ENCODE measurements at places on chromosomes 11 and 22. TPM values are rescaled to one million over a fixed set of nuclear protein-coding genes. Genes with fewer than 3 reads are reported as not detected.

Gene RAPSN
- total RNA-seq, result 0.32 TPM

Gene RHOD
- total RNA-seq, result 31.4 TPM

Gene SLC22A6
- not detected for total RNA-seq

Gene GAB4
- not detected for total RNA-seq

Gene GPHA2
- total RNA-seq, result not detected

Gene GRM5
- total RNA-seq, result not detected

Gene PNPLA3
- total RNA-seq, result 0.81 TPM

Gene TREH
- not detected for total RNA-seq

Gene LMO2
- total RNA-seq, result 0.68 TPM

Gene NXPE4
- not detected for total RNA-seq

Gene USP2
- total RNA-seq, result 1.3 TPM

Gene SLC22A12
- total RNA-seq, result not detected

Gene SCUBE2
- 0.44 TPM for total RNA-seq

Gene APOBEC3A
- total RNA-seq, result not detected

Gene ROM1
- total RNA-seq, result 3.6 TPM

Gene SCT
- not detected for total RNA-seq

Gene MMP27
- total RNA-seq, result not detected

Gene MAPK12
- 26.6 TPM for total RNA-seq

Gene SPDYC
- not detected for total RNA-seq

Gene CDON
- 1.6 TPM for total RNA-seq

Gene OR10A2
- not detected for total RNA-seq

Gene GPR83
- 0.08 TPM for total RNA-seq

Gene GALNT18
- total RNA-seq, result 34.2 TPM

Gene IGLL5
- total RNA-seq, result not detected

Gene ARRB1
- total RNA-seq, result 16.2 TPM

Gene MS4A15
- not detected for total RNA-seq

Gene SEZ6L
- not detected for total RNA-seq

Gene KRTAP5-2
- total RNA-seq, result not detected

Gene PIK3IP1
- 0.47 TPM for total RNA-seq

Gene KREMEN1
- total RNA-seq, result 5.5 TPM

Gene C11orf87
- total RNA-seq, result not detected

Gene SPI1
- total RNA-seq, result not detected

Gene C1QTNF5
- 0.08 TPM for total RNA-seq

Gene TSPAN18
- 3.5 TPM for total RNA-seq

Gene OR51I2
- not detected for total RNA-seq

Gene PES1
- 108 TPM for total RNA-seq

Gene PATE1
- not detected for total RNA-seq

Gene RPS19BP1
- total RNA-seq, result 82.4 TPM

Gene RIMBP3C
- total RNA-seq, result 0.28 TPM

All from A549 treated with dexamethasone at 1 μM for 4 hours (cell line).